ENCODE measurements at places on chromosomes 16 and 17.

DNA sequence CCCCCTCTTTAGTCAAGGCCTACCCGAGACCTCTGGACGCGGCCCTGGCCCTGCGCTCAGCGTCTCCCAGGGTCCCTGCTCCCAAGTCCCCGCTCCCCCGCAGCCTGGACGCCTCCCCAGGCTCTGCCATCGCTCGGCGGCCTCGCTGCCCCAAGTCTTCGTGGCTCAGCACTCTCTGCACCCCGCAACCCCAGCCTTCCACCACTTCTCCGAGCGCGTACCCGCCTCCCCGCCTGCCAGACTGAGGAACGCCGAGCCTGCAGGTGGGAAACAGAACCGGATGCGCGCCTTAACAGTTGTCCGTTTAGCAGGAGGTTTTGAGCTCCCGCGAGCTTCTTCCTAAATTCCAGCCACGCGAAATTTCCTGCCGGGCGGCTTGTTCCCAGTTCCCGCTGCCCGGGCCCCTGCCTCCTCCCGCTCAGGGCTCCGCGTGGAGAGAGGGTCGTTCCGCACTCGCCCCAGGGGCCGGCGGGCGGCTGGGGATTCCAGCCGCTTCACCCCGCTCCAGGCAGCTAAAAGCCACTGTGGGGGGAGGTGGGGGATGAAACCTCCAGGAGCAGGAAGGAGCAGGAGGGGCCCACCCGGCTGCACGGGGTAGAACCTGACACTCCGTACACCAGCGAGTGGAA is 87.7 kb downstream of the KCNJ12 start:
- DNase-seq: no peak

GRCh38 chr16:8751481-8752311 is 45.7 kb downstream of the TMEM186 start:
- DNase-seq: no peak

DNA sequence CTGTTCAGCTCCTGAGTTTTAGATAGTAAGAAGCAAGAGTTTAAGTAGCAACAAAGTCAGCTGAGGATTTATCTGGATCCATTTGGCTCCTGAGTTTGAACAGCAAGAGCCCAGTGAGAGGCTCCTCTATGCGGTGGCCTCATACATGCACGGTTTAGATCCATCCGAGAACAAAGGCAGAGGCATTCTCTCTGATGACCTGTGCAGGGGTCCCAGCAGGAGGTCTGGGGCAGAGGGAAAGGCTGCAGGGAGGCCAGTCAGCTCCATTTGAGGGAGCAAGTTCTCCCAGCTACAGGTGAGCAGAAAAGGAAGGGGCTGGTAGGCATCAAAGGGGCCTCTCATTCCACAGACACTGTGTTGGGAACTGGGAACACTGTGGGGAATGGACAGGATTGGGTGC is 16.5 kb downstream of the PITPNM3 start:
- no peak for DNase-seq

- DNase-seq: no peak
Measured at GRCh38 chr16:76976101-76976500, 214.9 kb upstream of the MON1B start.

DNA sequence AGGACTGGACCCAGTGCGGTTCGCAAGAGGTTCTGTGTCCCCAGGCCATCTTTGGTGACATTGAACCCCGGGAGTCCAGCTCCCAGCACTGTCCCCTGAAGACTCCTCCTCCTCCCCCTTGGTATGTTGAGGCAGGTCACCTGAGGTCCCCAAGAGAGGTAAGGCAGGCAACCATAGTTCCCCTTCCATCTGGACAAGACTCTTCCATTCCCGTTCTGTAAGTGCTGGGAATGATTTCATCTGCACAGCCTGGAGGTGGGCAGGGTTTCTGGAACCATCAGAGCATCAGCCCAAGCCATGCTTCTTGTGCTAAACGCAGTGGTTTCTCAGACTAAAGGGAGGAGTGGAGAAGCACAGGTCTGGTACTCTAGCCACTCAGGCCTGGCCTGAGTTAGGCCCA is 24.9 kb downstream of the COPZ2 start:
- DNase-seq: no peak

GRCh38 chr17:54882950-54883349 is 17.7 kb upstream of the TOM1L1 start:
- DNase-seq: no peak

GRCh38 chr16:31451681-31452351 is 7.5 kb upstream of the ARMC5 start:
- DNase-seq: no peak

DNA sequence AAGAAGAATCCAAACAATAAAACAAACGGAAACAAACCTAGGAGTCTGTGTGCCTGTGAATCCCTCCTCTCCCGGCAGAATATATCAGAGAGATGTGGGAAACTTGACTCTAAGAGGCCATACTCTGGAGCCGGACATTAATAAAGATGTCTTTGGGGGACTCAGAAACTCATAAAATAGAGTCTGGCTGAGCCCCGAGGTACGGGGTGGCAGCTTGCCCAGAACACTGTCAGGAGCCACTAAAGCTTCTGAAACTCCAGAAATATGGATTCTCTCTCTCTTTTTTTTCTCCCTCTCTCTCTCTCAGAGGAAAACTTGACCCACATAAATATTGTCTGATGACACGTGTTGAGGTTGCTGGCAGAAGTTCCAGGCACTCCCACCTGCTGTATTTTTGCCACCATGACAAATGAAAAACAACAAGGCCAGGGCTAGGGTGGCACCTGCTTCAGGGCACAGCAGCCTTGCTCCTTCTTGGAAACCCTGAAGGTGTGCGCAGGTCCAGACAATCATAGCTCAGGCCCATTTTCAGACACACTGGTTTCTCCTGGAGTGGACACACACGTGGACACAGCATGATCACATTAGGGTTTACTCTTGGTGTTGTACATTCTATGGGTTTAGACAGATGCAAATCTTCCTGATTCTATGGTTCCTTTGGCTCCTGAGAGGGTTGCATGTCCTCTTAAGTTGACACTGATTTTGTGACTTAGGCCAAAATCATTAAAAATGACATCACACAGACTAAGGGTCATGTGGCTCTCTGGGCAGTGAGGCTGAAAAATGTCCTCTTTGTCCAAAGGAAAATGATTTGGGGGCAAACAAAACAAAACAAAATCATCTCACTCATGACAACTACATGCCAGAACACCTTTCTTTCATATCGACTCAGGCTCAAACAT is 282.6 kb upstream of the IRX3 start:
- DNase-seq: no peak
